ENCODE measurements at places on chromosomes 1 and 21.

DNA sequence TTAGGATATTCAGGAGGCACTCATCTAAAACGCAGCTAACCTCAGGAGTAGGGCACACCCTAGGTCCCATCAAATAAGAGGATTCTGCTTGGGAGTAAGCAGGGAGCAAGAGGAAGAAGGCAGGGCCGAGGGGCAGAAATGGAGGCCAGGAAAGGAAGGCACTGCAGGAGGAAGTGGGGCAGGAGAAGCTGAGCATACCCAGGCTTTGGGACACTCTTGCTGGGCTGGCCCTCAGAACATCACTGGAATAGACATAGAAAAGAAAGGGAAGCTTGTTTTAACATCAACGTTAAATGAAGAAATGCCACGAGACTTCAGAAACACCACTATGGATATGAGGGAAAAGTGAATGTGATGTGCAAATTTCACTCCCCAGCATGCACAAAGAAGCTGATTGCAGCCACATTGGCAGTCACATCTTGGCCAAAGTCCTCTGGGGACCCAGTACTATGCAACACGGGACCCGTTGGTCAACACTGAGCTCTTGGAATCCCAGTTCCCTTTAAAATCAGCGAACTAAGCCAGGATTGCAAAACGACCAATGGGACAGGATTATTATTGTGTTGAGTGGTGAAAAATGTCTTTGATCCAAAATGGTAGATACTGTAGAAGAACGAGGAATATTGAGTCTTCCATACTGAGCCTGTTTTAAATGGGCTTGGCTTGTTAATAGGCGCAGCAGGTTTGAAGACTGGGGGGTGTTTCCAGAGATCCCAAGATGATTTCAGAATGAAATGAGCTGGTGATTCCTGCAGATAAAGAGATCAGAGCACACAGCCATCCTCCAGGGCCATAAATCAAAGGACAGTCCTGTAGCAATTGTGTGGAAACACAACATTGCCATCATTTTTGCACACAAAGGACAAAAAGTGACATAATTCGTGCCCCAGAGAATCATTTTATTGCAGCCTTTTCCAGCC is 152.4 kb downstream of the TOMM20 start:
- DNase-seq = no peak

DNA sequence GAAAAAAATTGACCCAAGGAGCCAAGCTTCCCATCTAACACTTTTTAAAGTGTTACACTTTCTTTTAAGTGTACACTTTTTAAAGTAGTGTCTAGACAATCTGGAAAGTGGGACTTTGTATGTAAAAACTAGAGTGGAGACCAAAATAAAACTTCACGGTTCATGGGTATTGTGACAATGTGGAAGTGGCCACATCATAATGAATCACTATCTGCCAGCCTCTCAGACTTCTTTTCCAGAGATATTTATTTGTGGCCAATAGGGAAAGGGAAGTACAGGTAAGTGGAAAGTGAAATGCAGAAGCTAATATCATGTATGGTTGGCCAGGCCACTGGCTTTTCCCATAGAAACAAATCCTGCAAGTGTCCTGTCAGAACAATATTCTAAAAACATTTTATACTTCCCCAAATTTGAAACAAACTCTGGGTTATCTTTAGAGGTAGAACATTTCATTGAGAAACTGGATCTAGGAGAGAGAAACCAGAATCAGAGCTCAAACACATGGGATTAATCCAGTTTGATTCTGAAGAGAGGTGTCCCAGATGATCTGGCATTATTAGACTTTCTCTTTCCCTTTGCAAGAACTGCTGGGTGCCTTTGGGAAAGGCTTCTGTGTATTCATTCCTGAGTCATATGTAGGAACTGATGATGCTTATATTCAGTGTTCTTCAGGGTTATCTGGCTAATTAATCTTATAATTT is 2.0 kb downstream of the TNFSF18 start:
- no peak for DNase-seq

DNA sequence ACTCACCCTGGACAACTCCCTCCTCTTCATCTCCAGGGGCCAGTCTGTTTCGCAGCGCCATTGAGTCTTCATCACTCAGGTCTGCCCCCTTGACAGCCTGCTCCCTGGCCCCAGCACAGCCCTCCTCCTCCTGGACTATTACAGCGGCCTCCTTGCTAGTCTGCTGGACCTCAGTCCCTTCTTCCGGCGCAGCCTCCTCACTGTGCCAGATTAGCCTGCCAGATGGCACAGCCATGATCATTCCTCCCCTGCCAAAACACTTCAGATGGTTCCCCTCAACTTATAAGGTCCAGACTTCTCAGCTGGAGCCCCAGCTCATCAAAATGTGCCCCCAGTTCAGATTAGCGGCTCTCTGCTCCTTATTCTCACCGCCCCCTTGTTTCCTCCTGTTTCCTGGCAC is 7.0 kb upstream of the CELSR2 start:
- peak; percentile 68 for DNase-seq

DNA sequence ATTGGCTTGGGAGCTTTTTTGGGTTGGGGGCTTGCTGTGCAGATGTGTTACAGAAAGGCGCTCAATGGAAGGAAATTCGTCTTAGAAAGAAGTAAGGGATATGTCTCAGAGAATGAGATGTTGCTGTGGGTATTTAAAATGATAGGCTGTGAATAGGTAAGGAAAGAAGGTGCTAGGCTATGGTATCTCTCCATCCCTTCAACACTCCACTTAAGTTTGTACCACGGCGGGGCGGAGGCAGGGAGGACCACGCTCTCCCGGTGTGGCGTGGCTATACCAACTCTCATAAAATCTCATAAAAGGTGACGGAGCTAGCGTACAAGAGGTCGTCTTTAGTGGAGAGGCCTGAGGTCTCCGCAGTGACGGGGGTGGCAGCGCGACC is 305 bp upstream of the RPS6KC1 start:
- no peak for DNase-seq

GRCh38 chr21:33325222-33326067 is 675 bp downstream of the IFNAR1 start:
- peak; percentile 81 for DNase-seq

DNA sequence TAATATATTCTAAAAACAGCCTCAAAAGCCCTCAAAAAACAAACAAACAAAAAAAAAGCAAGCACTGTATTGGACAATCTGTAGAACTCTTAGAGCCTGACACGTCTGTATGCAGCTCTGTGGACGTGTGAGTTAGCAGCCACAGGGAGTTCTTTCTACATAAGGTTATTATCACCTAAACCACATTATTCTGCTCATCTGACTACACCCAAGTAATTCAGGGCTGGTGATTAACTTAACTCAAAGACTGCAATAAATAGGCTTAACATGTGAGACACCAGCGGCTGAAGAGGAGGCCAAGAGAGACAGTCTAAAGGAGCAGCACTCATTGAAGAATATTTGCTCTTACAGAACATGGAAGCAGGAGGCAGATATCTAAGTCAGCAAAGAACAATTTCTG is 316.0 kb downstream of the VAV3 start:
- no peak for DNase-seq

DNA sequence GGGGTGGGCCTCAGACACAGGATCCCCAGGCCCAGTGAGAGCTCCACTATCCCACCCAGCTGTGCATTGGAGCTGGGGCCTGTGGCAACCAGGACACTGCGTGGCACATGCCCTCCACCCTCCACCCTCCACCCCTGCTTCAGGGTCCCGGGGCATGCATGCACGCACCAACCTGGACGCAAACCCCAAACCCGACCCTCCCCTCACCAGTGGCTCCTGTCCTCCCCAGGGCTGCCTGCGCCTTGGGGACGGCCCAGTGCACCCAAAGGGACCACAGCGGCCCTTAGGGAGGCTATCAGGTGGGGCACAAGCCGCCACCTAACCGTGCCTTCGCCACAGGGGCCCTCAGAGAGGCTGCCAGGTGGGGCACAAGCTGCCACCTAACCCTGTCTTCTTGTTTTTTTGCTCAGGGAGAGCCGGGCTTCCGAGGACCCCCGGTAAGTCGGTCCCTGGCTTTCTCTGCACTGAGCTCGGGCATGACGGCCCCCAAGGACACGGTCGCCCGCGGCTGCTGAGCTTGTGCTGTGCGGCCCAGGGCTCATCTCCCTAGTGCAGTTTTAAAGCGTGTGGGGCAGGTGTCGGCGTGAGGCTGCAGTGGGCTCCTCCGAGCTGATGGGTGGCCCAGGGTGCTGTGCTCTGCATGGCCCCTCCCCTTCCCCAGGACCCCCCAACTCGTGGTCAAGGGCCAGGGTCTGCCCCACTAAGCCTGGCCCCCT is 47.9 kb downstream of the SLC19A1 start:
- DNase-seq = no peak

- DNase-seq = no peak
Measured at GRCh38 chr1:178537382-178538090, 24.6 kb downstream of the TEX35 start.

DNA sequence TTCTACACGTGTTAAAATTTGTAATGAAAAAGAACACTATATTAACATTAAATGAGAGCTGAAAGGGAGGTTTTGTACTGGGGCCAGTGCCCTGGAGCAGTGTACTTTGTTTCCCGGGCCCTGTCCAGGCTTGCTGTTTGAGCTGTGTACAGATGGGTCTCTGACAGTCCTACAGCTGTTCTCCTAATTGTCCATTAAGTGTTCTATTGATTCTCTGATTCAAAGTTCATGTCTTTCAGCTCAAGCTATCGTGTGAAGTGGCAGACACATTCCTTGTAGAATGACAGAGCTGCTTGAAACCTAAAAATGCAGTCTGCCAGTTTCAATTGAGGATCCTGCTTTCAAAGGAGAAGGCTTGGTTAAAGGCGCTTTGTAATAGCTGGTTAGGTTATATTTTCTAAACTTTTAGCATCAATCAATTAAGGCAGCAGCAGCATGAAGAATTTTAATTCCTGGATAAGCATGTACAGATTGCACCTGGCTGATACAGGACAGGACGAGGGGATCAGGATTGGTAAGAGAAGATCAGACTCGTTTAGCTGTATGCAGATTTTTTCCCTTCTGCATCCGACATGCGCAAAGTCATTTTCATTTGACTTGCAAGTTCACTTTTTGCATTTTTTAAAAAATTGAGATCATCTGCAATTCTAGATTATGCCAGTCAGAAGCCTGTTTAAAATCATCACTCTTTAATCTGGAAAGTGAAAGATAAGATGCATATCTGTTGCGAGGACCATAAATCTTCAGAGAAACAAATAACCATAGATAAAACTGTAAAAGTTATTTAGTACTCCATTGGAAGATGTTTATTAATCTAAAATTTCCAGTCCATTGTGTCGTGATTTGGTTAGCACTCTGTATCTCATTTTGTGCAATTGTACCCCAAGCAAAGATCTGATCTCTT is 98.5 kb downstream of the ATG4C start:
- DNase-seq = no peak

DNA sequence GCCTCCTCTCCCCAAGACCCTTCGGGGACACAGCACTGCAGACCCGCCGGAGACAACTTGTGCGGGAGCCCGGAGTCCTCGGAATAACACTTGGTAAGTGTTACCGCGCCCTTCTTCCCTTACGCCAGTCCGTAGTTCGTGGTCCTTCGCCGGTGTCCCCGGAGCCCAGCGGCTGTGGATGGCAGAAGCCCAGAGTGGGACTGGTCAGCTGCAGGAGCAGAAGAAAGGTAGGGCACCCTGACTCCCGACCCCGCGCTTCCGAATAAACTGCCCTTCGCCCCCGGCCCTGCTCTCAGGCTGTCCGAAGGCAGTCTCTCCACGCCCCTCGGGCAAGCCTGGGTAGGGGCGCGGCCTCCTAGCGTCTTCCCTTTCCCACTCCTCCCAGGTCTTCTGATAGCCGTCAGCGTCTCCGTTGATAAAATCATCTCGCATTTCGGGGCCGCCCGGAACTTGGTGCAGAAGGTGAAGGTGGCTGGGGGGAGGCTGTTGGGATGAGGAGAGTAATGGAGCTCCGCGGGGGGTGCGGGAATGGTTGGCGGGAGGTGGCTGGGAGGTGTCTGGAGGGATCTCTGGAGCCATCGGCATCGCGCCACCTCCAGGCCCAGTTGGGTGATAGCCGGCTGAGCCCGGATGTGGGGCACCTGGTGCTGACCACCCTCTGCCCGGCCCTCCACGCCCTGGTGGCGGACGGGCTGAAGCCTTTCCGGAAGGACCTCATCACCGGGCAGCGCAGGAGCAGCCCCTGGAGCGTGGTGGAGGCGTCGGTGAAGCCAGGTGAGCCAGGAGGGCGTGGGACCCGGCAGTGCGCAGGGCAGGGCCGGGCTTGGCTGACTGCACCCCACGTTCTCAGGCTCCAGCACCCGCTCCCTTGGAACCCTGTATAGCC is 4.3 kb downstream of the RUSC1 start:
- peak; percentile 52 for DNase-seq

- no peak for DNase-seq
Measured at GRCh38 chr1:41514381-41514780, 29.9 kb upstream of the EDN2 start.

DNA sequence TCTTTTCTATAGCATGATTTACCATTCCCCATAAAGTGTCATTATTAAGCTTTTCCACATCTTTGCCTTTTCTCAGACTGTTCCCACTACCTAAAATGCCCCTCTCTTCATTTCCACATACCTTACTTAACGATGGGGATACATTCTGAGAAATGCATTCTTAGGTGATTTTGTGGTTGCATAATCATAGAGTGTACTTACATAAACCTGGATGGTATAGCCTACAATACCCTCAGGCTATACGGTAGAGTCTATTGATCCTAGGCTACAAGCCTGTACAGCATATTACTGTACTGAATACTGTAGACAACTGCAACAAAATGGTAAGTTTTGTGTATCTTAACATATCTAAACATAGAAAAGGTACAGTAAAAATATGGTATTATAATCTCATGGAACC is 54.8 kb upstream of the MUTYH start:
- DNase-seq = no peak

GRCh38 chr21:45977396-45977795 is 4.2 kb upstream of the COL6A1 start:
- peak; percentile 57 for DNase-seq

- DNase-seq = no peak
Measured at GRCh38 chr1:65491472-65491871, 71.0 kb downstream of the LEPR start.

GRCh38 chr1:54377040-54377691 is 29.0 kb downstream of the SSBP3 start:
- no peak for DNase-seq

DNA sequence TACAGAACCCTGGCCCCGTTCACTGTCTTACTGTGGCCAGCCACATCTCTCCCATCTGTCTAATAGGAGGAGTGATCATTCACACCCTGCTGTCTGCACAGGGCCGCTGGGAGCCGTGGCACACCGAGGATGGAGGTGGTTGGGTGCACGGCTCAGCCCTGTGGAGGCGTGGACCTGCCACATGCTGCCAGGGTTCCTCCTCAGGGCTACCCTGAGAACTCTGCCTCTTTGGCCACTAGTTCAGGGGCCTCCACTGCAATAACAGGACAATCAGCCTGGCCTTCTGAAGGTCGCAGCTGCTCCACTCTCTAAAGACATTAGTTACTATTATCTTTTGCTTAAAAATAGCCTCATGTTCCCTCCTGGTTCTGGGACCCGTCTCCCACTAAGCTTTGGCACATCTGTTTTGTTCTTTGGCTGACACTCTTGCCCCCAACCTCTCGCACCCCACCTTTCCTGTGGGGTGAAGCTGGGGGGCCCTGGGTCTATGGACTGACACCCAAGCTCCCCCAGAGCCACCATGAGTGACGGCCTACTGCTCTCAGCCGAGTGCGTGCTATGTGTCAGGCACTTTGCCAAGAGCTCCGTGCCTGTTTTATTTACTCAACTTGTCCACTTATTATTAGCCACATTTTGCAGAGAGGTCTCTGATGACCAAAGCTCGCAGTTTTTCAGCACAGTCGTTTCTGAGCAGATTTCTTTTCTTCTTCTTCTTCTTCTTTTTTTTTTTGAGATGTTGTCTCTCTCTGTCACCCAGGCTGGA is 66.3 kb downstream of the ARHGEF10L start:
- peak; percentile 73 for DNase-seq

- DNase-seq = peak; percentile 45
Measured at GRCh38 chr21:44989943-44990780, 50.3 kb downstream of the SLX9 start.
